Left ventricle myocardium superior (tissue), 1 donor: ENCODE measurements at places on chromosomes 3 and 15.

GRCh38 chr3:79140708-79141107 is 627.1 kb downstream of the ROBO1 start:
- no peak for DNase-seq

DNA sequence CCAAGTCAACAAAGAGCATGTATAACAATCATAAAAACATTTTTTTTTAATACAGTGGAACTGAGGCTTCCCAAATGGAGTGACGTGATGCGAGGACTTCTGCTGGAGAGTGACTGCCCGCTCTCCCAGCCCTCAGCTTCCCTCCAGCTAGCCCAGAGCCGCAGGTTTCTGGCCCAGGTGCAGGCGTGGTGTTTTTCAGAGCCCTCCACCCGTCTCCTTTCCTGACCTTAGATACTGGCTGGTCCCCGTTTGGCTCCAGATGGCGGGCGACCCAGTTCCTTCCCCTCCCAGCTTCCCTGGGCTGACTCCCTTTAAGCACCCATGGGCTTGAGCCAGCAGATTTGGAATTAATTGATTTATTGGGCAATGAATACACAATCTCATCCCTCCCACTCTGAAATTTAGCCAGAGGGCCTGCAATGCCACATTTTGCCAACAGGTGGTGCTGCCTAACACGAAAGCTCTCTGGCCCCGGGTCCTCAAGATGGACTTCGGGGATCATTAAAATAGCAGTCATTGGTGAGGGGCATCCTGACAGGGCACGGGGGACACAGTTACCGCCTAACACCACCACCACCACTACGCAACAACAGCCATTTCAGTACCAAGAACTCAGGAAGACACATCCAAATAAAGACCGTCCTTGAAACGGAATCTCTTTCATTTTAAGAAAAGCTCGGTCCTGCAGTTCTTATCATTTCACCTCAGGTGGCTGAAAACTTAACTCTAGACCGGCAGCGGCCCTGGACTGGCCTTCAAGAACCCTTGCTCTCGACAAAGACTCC is 47.5 kb upstream of the MUC4 start:
- peak; percentile 78 for DNase-seq

GRCh38 chr3:16427103-16427965 is 86.2 kb downstream of the RFTN1 start:
- no peak for DNase-seq

- DNase-seq, result no peak
These were observed 78.8 kb upstream of the THBS1 start for GRCh38 chr15:39502082-39502447.

GRCh38 chr3:106317141-106318055 is 448.6 kb upstream of the CBLB start:
- no peak for DNase-seq

- no peak for DNase-seq
These were observed 362.5 kb downstream of the VPS13C start for GRCh38 chr15:61697796-61698195.

- DNase-seq, result no peak
These were observed 30.8 kb upstream of the LMCD1 start for GRCh38 chr3:8470801-8471200.

GRCh38 chr3:16101295-16102186 is 72.9 kb upstream of the GALNT15 start:
- no peak for DNase-seq

DNA sequence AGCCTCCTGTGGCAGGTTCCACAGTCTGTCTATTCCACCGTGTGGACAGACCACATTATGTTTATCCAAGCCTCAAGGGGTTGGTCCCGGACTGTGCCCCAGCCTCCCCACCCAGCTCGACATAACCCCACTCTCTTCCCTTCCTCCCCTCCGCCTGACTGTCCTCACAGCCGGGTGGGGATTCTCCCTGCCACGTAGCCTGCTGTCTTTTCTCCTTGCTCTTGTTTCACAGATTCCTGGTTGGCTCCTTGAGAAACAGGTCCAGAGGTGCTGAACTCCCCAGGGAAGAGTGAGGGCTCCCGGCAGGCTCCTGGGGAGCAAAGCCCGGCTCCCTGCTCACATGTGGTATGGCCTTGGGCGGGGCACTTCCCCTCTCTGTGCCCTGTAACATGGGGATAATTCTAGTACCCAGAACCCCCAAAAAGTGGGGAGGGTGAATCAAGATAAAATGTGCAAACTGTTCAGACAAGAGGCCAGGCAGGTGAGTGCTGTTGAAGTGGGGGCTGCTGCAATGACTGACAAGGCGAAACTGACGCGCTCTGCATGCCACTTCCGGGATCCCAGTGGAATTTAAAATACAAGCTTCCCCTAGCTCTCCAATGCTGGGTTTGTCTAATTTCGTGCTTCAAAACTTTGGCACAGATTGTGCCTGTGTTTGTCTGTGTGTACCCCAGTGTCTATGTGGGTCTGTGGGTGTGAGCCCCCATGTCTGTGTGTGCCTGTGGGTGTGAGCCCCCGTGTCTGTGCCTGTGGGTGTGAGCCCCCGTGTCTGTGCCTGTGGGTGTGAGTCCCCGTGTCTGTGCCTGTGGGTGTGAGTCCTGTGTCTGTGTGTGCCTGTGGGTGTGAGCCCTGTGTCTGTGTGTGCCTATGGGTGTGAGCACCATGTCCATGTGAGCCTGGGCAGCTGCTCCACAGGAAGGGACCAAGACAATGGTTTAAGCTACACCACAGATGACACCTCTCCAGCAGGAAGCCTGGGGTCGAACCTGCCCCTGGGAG is 160.6 kb upstream of the IQSEC1 start:
- DNase-seq, result peak; percentile 15

DNA sequence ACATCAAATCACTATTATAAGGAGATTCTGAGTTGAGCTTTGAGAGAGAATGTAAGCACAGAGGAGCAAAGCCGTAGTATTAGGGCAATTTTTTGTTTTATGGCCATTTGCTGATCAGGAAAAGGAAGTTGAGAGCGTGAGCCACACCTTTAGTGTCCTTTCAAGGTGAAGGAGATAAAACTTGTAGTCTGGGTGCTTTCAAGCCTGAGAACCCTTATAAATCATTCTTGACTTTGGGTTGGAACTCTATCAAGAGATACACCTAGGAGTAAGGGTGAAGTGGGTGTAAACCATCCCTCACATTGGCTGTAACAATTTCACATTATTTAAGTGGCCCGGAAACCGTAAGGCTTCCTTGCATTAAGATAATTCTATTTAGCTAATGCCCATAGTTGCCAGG is 122.2 kb downstream of the ATG7 start:
- no peak for DNase-seq

- no peak for DNase-seq
These were observed 246.7 kb upstream of the CBLB start for GRCh38 chr3:106115557-106115956.

GRCh38 chr3:175192536-175192935 is 333.4 kb downstream of the NAALADL2 start:
- DNase-seq, result no peak

DNA sequence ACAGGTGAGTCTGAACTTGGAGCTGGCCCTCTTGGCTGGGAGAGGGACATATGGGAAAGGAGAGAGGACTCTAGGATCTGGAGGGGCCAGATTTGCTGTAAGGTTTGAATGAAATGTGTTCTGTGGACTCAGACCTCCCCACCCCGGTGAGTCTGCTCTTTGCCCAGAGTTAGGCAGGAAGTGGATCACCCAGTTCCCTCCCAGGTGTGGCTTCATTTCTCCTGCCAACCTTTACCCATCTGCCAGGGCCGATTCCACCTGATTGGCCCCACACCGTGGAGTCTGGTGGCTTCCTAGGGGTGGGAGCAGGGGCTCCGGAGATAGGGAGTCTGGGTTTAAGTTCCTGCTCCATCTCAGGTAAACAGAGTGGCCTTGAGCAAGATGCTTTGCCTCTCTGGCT is 25.5 kb downstream of the CD276 start:
- DNase-seq, result no peak

GRCh38 chr3:184233127-184233843 is 3.9 kb downstream of the VWA5B2 start:
- DNase-seq, result no peak

DNA sequence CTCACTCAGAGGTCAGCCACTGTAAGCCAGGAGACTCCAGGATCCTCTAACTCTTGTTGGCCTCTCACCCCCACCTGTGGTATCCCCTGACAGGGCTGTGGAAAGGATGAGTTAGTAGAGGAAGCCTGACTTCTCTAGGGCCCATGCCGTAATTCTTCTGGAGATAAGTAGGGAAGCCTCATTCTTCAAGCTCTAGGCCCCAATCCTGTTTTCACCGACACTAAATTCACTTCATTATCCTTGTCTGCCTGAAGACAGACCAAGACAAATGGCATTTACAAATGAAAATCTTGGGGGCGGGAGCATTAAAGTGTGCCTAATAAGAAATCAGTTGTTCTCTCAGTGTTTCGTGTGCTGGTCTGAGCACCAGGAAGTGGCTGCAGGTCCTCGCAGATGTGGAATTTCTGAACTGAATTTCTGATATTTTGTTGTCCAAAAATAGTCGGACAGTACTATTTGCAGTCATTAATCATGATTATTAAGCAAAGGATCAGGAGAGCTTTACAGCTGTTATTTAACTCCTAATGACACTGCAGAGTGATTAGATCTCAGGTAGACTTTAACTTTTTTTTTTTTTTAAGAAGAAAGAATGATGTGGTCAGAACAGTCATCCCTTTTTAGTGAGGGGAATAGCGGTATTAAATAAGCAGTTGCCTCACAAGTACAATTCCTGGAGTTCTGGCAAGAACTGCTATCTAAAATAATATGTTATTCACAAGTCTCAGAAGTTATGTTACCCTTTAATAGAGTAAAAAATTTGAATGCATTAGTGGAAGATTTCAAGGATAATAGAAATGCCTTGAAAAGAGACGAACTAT is 58.4 kb downstream of the RBMS3 start:
- no peak for DNase-seq

- DNase-seq, result no peak
These were observed 5.5 kb upstream of the LEKR1 start for GRCh38 chr3:156820692-156821080.

- peak; percentile 36 for DNase-seq
These were observed 37.3 kb downstream of the SLCO2A1 start for GRCh38 chr3:133992381-133992780.
